NCI-H2171 treated with DMSO at 0.1 percent for 48 hours (cell line): ENCODE measurements at places on chromosomes 7 and 10.

- DNase-seq = no peak
Measured at GRCh38 chr10:30231709-30232108, 117.4 kb downstream of the MTPAP start.

DNA sequence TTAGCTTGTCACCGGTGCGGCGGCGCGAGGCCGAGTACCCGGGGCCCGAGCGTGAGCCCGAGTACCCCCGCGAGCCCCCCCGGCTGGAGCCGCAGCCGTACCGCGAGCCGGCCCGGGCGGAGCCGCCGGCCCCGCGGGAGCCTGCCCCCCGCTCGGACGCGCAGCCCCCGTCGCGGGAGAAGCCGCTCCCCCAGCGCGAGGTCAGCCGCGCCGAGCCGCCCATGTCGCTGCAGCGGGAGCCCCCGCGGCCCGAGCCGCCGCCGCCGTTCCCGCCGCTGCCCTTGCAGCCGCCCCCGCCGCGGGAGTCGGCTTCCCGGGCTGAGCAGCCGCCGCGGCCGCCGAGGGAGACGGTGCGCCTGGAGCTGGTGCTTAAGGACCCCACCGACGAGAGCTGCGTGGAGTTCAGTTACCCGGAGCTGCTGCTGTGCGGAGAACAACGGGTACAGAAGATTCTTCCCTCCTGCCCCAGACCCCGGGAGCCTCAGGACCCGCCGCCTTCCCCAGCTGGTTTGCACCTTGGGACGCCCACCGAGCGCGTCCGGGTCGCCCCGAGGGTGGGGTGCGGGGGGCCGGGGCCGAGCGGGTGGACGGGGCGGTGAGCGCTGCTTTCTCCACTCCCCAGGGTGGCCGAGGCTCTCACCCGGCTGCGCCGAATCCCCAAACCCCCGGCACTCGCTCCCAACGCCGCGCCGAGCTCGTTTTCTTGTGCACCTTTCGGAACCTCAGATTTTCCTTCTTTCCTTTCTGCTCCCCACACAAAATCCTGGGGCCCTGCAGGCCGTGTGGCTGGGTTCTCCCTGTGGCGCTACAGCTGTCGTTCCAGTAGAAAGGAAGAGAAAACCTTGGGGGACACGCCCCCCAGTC is 708 bp downstream of the UBN2 start:
- peak; percentile 44 for DNase-seq

GRCh38 chr7:96388620-96389383 is 66.9 kb upstream of the SLC25A13 start:
- no peak for DNase-seq

GRCh38 chr10:86536294-86536861 is 14.8 kb upstream of the WAPL start:
- no peak for DNase-seq

DNA sequence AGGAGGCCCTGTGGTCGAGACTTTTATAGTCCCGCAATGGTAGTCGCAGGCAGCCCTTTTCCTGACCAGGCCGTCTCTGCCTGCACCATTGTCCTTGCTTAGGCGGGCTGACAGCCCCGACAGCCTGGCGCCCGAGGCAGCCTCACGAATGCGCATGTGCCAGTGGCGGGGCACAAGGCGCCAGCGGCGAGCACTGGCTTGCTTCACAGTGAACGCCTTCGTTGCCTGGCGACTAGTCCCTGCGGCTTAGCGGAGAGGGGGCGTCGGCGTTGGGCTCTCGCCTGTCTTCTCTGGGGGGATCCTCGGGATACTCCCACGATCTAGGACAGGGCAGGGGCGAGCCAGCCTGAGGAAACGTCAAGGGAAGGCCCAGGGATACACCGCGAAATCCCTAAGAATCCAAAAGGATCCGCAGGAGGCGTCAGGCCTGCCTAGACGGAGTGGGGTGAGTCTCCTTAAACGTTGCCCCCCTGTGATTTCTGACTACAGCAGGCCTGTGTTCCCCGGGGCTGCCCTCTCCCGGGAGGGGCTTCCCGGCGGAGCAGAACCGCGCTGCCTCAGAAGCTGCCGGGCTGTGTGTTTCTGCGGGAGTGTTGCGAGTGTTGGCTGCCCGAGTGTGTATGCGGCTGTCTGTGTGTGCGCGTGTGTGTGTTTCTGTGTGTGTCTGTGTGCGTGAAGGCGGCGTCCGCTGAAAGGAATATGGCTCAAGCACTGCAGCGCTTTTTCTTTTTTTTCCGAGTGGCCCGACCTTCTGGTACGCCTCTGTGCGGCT is 20.5 kb upstream of the ZNF273 start:
- no peak for DNase-seq

- no peak for DNase-seq
Measured at GRCh38 chr7:108166687-108167086, 36.5 kb upstream of the LAMB4 start.

DNA sequence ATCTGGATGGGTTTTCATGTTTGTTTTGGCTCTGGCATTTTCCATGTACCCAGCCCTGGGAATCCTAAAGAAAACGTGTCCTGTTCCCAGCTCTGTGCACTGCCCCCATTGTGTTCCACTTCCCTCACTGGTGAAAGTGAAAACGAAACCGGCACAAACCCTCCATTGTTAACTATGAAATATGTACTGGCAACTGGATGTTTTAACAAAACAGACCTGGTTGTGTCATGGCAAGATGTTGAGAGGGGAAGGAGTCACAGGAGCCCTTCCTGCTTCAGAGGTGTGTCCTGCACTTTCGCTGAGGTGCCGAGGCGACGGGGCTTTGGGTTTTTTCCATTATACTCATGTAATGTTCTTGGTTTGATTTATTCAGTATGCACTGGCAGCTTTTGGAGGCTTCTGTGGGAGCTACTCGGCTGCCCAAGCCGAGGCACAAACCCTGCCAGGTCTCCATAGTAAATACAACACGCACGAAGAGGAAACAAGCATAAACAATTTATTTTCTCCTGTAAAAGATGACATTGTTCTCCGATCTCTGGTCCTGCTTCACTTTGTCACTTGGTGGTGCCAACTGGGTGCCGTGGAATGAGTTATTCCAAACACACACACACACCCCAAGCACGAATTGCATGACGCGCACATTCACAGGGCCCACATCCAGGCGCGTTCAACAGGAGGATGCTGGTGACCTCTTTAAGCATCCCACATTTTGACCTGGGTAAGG is 118.2 kb downstream of the CDK6 start:
- DNase-seq = no peak

DNA sequence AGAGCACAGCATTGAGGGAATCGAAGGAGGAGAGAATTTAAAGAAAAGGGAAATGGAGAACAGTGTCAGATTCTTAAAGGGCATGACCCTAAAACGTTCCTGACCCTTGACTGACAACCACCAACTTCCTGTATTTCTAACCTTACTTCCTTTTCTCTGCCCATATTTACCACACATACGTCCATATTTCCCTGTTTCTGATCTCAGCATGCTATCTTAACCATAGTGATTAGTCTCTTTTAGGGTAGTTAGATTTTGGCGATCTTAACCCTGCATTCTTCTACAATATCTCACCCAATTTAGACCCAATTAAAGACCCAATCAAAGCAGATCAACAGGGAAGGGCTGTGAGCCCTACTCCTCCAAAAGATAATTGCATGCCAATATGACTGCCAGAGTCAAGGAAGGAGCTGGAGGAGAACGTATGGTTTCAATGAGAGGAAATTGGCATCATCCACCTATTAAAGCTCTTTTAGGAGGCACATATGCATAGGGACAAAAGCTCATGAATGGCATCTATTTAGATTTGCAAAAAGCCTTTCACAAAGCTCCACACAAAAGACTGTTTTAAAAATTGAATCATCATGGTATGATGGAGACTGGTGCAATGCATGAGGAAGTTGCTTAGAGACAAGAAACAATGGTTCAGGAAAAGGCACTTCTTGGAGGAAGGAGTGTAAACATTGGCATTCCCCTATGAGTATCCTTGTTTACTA is 49.0 kb upstream of the ARHGAP12 start:
- DNase-seq = no peak

DNA sequence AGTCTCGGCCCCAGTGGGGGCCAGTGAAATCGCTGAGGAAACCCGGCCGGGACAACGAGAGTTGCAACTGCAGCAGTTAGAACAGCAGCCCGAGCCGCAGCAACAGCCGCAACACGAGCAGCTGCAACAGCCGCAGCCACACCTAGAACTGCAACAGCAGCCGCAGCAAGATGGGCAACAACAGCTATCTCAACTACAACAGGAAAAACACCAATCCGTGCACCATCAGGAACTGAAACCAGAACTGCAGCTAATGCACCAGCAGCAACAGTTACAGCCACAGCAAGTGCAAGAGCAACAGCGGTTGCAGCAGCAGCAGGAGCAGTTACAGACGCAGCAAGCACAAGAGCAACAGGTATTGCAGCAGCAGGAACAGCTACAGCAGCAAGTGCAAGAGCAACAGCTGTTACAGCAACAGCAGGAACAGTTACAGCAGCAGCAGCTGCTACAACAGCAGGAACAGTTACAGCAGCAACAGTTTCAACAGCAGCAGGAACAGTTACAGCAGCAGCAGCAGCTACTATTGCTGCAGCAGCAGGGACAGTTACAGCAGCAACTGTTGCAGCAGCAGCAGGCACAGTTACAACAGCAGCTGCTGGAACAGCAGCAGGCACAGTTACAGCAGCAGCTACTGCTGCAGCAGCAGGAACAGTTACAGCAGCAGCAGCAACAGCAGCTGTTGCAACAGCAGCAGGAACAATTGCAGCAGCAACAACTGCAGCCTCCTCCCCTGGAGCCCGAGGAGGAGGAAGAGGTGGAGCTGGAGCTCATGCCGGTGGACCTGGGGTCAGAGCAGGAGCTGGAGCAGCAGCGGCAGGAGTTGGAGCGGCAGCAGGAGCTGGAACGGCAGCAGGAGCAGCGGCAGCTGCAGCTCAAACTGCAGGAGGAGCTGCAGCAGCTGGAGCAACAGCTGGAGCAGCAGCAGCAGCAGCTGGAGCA is 6.1 kb downstream of the ZNF853 start:
- DNase-seq = peak; percentile 42

- no peak for DNase-seq
Measured at GRCh38 chr7:46603780-46604179, 682.7 kb upstream of the IGFBP3 start.

DNA sequence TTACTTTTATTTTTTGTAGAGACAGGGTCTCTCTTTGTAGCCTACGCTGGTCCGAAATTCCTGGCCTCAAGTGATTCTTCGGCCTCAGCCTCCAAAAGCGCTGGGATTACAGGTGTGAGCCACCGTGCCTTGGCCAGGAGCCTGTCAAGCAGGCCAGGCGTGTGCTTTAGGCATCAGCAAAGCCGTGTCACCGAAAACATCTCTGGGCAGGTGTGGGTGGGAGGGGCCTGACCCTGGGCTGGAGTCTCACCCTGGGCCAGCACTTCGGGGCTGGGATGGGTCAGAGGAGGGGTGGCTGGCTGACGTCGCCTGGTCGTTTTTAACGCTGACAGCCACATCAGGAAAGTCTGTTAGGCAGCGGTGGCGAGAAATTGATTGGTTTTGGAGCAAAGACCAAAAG is 80.9 kb downstream of the UNCX start:
- no peak for DNase-seq

DNA sequence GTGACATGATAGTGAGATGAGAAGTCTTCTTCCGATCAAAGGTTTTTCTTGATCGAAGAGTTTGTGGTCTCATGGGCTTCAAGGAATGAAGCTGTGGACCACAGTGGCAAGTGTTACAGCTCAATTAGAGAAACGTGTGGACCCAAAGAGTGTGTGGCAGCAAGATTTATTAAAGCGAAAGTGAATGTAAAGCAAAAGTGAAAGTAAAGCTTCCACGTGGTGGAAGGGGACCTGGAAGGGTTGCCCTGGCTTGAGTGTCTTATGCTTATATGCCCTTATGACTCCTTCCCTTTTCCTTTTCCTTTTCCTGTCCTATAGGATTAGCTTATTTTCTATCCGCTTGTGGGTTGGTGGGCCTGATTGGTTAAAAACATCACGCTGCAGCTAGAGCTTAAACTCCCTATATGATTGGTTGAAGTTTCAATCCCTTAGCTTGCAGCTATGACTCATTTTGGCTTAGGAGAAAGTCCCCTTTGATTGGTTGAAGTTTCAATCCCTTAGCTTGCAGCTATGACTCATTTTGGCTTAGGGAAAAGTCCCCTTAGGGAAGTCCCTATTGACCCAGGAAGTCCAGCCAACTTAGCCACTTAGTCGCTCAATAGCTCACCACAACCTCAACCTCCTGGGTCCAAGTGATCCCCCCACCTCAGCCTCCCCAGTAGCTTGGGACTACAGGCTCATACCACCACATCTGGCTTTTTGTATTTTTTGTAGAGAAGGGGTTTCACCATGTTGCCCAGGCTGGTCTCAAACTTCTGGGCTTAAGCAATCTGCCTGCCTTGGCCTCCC is 34.7 kb downstream of the MRPS24 start:
- DNase-seq = no peak

- DNase-seq = no peak
Measured at GRCh38 chr10:119713744-119714483, 11.9 kb upstream of the INPP5F start.

GRCh38 chr10:77915319-77916105 is 11.0 kb downstream of the DLG5 start:
- DNase-seq = no peak
